ENCODE measurements at places on chromosomes 12 and 14.

GRCh38 chr14:68815298-68816182 is 22.7 kb upstream of the ZFP36L1 start:
- no peak for DNase-seq

GRCh38 chr14:20583908-20584307 is 3.9 kb downstream of the RNASE11 start:
- no peak for DNase-seq

GRCh38 chr12:51329742-51330141 is 5.8 kb upstream of the BIN2 start:
- no peak for DNase-seq

DNA sequence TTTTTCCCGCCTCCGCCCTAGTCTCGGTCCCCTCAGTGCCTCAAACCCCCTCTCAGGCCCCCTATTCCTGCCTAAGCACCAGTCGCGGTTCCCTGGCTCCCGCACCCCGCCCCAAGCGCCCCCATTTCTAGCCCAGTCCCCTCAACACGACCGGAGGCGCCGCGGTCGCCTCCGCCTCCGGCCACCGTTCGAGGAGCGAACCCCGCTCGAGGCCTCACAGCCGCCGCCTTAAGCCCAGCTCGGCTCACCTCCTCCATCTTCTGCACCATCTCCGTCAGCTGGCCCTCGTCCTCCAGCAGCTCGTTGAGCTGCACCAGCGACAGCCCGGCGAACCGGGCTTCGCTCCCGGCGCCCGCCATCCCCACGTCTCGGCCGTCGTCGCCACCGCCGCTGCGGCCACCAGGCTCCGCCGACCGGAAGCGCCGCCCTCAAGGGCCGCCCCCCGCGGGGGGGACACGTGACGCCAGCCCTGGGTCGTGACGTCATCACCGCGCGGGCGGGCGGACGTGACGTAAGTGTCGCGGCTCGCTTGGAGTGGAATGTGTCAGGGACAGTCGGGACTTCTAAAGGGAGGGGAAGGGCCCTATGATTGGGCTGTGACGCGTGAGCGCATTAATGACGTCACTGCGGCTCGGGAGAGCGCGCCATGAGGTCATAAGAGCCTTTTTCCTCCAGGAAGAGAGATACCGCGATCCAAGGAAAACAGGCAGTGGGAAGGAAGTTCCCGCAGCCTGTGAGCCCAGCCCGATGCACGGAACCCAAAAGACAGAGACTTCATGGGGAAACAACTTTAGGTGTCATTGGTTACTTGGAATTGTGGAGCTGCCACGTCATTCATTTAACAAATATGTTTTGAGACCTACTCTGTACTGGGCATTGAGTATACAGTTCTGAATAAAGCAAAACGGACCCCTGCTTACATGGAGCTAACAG is at the start of gene VPS37B:
Gene VPS37B (minus strand): TSS at position 421 of the 933 bp plus-strand sequence. CDS start 62 bp downstream, at position 359.
- DNase-seq, result peak; percentile 78

- DNase-seq, result no peak
Observed at GRCh38 chr12:109888179-109889020, 8.1 kb upstream of the GLTP start.

All from activated CD8-positive, alpha-beta memory T cell treated with anti-CD3 and anti-CD28 coated beads for 48 hours (primary cell).